ENCODE measurements at places on chromosomes 1 and 21.
A peak's percentile ranks its signal among the peaks of the same experiment; 100 is the strongest.

- DNase-seq: no peak
Measured at GRCh38 chr21:14993115-14993514, 71.7 kb downstream of the NRIP1 start.

DNA sequence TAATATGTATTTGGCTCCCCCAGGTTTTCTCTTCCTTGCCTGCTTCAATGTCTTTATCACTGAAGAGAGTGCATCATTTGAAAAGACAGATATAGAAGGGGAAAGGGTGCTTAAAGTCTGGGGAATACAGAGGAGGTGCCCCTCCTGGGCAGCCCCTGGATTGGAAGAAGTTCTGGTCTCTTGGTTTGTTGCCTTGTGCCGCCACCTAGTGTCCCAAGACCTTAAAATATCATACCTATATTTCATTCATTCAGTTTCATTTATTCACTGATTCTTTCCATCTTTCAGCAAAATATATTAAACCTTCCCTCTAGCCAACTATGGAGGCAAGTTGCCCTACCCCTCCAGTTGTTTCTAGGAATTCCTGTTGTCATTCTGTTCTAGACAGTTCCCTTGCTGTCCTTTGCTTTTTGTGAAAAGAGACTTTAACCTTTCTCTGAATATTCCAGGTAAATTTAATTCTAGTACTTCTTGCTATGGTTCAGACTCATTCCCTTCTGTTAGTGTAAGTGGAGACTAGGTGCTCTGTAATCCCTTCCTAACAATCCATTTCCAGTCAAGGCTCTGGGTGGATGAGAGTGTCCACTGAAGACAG, 56.1 kb downstream of the MEF2D start:
- no peak for DNase-seq

DNA sequence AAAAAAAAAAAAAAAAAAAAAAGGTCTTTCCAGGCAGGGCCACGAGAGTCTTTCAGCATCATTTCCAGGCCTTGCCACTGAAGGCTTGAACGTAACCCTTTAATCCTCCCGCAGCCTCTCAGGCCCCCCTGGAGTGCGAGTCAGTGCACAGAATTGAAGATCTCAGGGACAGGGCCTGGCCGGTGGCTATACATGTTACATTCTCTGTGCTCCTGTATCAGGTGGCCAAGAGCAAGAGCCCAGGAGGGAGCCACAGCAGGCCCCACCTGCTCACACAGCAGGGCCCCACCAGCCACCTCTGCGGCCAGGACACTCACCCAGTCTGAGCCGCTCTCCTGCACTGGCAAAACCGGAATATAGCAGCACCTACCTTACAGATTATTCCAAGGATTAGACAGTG, 34.1 kb upstream of the SLC25A33 start:
- DNase-seq: no peak

- DNase-seq: no peak
Measured at GRCh38 chr1:26029864-26030481, 8.4 kb downstream of the EXTL1 start.

DNA sequence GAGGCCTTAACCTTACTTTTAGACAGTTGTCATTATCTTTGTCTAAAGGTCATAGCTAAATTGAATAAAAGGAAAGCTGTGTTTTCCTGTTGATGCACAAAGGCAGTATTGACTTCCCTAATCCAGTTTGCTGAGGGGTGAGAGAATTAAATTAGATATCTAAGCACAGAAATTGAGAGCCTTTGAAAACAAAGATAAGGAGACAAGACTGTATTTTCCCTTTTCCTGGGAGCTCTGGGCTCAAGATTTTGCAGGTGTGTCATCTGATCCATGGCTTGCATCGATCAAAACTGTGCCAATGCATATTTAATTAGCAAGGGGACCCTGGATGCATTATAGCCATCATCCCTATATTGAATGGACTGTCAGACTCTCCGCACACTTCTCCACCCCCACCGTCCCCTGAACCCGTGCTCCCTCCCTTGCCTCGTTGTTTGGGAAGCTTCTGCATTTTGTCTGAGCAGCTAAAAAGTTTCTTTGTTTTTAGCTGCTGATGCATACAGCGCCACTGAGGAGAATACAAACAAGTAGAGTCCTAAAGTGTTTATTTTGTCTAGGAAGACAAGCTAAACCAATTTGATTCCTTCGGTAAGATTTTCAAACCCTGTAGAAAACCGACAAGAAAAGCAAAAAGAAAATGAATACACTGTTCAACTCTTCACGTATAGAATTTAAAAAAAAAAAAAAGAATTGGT, 186.3 kb downstream of the NFIA start:
- DNase-seq: no peak

GRCh38 chr1:36463803-36464604, at the start of gene MRPS15:
MRPS15 (minus strand) TSS chr1:36464384; CDS start chr1:36464275, 109 bp downstream.
- DNase-seq: peak; percentile 94

DNA sequence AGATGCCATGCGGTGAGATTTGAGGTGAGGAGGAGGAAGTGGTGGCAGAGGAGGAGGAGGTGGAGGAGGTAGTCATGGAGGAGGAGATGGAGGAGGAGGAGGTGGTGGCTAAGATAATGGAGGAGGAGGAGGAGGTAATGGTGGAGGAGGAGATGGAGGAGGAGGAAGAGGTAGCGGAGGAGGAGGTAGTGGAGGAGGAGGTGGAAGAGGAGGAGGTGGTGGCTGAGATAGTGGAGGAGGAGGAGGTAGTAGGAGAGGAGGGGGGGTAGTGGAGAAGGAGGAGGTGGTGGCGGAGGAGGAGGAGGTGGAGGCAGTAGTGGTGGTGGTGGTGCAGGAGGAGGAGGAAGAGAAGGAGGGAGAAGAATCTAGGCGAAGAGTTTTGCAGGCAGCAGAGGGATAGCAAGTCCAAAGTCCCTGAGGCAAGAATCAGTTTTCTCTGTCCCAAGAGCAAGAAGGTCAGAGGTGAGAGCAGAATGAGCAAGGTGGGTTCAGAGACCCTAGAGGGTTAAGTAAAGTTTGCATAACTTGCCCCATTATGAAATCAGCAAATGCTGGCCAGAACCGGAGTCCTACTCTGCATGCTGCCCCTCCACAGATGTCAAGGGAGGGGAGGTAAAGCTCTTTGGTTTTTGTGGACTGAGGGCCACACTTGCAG, 38.9 kb upstream of the GNPAT start:
- DNase-seq: no peak

- DNase-seq: no peak
Measured at GRCh38 chr21:36923270-36923669, 43.2 kb downstream of the HLCS start.

DNA sequence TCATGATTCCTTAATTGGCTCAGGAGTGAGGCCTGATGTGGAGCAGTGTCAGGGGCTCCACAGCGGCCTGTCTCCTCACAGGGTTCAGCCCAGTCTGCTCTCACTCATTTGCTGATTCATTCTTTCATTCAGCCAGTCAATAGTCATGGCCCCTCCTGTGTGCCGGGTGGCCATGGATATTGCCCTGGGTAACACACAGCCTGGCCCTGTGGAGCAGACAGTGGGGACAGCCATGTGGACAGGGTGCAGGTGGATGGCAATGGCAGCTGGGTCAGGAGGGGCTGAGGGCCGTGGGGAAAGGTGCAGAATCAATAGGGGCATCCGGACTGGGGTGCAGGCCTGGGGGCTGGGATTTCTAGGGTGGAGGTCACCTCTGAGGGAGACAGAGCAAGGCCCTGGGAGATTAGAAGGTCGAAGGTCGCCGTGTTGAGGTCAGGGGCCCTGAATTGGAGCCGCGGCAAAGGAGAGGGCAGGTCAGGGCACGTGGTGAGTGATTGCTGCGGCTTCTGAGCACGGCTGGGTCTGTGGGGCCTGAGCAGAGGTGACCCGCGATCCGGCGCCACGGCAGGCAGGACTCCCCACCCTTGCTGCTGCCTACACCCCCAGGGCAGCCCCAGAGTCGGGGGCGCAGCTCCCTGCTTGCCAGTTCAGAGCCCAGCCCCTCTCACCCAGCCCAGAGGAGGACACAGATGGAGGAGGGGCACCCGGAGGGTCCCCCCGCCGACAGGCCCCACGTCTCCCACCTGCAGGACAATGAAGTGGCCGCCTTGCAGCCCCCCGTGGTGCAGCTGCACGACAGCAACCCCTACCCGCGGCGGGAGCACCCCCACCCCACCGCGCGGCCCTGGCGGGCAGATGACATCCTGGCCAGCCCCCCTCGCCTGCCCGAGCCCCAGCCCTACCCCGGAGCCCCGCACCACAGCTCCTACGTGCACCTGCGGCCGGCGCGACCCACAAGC, 33.4 kb downstream of the SLC19A1 start:
- DNase-seq: no peak

GRCh38 chr1:182170891-182171461, 109.5 kb upstream of the ZNF648 start:
- DNase-seq: no peak

GRCh38 chr1:31587720-31588423, 11.6 kb downstream of the TINAGL1 start:
- peak; percentile 16 for DNase-seq

DNA sequence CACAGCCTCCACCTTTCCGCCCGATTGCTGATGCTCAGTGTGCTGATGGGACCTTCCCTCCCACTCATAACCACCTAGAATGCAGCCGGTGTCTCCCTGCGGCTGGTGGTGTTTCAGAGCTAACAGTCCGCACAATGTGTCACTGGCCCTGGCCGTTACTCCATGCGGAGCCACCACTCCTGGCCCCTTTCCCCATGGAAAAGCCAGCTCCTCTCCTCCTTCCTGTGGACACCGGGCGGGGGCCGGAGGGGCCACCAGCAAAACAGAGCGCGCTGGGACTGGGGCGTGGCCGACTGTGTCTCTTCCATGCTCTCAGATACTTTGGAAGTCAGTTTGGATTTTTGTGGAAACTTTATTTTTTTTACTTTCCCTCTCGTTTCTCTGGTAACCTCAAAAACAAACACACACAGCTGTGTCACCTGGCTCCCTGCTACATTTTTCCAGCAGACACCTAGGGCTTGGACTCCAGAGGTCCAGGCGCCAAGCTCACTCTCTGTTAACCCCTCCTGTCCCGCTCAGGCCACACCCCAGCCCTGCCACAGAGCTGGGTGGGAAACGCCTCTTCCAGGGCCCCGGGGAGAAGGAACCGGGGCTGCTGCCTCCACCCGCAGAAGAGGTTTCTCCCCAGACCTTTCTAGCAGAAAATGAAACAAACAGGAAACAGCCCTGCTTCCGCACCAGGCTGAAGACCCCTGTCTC, 32.5 kb upstream of the COL6A2 start:
- no peak for DNase-seq

GRCh38 chr1:30670240-30671060, 52.9 kb downstream of the MATN1 start:
- no peak for DNase-seq

DNA sequence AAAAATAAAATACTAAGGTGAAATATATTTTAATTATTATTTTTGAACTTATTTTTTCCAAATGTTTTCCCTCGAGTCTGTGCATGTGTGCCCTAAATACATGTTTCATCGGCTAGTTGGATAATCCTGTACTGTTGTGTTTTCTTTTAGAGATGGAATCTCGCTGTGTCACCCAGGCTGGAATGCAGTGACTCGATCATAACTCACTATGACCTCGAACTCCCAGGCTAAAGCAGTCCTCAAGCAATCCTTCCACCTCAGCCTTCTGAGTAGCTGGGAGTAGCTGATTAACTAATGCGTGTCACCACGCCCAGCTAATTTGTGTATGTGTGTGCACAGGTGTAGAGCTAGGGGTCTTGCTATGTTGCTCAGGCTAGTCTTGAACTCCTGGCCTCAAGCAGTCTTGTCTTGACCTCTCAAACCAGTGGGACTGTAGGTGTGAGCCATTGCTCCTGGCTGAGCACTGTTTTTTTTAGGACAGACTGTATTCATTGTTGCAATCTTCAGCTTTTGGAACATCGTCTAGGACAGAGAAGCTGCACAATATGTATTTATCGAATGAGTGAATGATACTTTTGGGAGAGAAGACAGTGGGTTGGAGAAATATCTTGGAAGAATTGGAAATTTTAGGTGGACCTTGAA, 4.8 kb upstream of the TMCO1 start:
- no peak for DNase-seq

Measured in activated CD4-positive, alpha-beta T cell treated with anti-CD3 and anti-CD28 coated beads, Interleukin-2, amount 50 U/mL, for 4 hours (primary cell).